Activated CD4-positive, alpha-beta memory T cell treated with anti-CD3 and anti-CD28 coated beads for 36 hours (primary cell): ENCODE measurements at places on chromosomes 3 and 15.

DNA sequence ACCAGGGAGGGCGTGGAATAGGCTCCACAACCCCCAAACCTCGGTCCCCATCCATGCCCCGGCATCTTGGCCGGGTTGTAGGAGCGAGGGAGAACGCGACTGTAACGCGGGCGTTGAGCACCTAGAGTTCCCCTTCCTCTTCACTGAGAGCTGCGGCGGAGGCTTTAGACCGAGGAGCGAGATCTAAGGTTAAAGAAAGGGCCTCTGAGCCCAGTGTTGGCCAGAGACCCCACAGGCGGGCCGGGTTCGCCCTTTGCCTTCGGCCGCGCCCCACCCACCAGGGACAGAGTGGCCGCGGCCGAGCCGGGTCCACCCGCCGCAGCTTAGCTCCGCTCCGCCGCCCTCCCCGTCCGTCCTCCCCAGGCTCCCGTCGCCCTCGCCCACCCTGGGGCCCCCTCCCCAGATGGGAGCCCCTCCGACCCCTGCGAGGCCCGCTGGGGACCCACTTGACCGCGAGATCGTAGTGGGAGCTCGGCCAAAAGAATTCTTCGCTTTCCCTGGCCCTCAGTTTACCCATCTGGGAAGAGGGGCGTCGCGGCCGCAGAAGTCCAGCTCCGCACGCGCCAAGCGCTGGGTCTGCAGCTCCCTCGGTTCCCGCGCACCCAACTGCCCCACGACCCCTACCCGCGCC is 425 bp downstream of the ANPEP start:
- H3K4me1 ChIP-seq = peaks cover 4% of the 10 kb centered on the region
- H3K4me3 ChIP-seq = peak overlapping the region; percentile 26
- peaks cover 28% of the 10 kb centered on the region for H3K27me3 ChIP-seq
- no peak overlapping the region for H3K27ac ChIP-seq
- no peak for DNase-seq
- peaks cover 10% of the 10 kb centered on the region for H3K36me3 ChIP-seq

DNA sequence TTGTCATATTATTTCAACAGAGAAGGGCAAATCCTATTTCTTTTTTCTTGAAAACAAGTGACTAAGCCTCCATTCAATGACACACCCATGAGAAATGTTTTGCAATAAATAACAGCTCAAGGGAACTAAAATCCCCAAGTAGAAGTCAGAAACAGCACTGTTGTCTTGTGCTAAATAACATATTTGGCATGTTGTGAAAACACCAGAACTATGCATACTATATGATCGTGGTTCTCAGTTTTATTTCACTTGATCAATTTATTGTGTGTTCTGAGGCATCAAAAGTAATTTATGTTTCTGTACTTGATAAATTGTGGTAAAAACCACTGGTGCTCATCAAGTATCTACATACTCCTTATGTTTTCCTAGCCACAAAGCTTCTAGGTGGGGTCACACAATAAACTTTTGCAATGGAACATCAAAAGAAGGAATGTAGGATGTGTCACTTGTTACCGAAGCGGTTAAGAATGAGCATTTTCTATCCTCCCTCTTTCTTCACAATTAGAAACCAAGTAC is 691.7 kb upstream of the CBLB start:
- DNase-seq = no peak
- H3K4me1 ChIP-seq = peaks cover 4% of the 10 kb centered on the region
- no peak overlapping the region for H3K4me3 ChIP-seq
- no peaks in the 10 kb centered on the region for H3K36me3 ChIP-seq
- H3K27ac ChIP-seq = no peak overlapping the region
- no peaks in the 10 kb centered on the region for H3K27me3 ChIP-seq

GRCh38 chr15:91816942-91817341 is 36.6 kb upstream of the SLCO3A1 start:
- H3K36me3 ChIP-seq = peaks cover 4% of the 10 kb centered on the region
- H3K4me1 ChIP-seq = no peaks in the 10 kb centered on the region
- no peak overlapping the region for H3K4me3 ChIP-seq

DNA sequence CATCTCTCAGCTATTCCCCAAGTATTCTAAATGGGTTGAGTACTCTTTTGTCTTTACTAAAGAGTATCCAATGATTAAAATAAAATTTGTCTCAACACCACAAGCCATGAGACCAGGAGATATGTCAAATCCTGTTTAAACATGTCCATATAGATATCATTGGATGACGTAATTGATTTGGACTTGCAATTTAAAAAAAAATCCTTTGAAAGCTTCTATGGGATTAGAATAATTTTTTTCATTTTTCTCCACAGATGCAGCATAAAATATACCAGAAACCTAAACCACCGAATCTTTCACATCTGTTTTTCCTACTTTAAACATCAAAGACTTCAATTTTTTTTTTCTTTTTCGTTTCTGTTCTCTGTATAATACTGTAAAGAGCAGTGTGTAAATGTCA is 1022.3 kb downstream of the EPHA3 start:
- H3K4me3 ChIP-seq = no peak overlapping the region
- no peaks in the 10 kb centered on the region for H3K27me3 ChIP-seq
- H3K36me3 ChIP-seq = no peaks in the 10 kb centered on the region
- H3K27ac ChIP-seq = no peak overlapping the region

GRCh38 chr3:69458803-69459365 is 73.0 kb upstream of the FRMD4B start:
- no peaks in the 10 kb centered on the region for H3K4me1 ChIP-seq
- no peaks in the 10 kb centered on the region for H3K36me3 ChIP-seq
- H3K27ac ChIP-seq = no peak overlapping the region
- H3K4me3 ChIP-seq = no peak overlapping the region

DNA sequence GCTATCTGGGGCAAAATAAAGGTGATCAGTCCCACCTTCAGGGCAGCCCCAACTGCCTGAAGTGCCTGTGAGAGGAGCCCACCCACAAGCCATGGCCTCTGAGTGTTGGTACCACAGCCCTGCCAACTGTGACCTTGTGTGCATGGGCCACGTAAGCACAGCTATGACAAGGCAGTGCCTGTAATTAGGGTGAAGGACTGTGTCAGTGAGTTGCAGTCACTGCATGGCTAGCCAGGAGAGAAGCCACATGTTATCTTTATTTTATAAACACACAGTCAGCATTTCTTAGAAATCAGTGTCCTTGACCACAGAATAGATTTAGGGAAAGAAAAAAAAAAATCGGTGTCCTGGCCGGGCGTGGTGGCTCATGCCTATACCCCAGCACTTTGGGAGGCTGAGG is 24.8 kb downstream of the EXOSC7 start:
- H3K27ac ChIP-seq = no peak overlapping the region
- no peaks in the 10 kb centered on the region for H3K27me3 ChIP-seq
- H3K36me3 ChIP-seq = peaks cover 63% of the 10 kb centered on the region
- no peak overlapping the region for H3K4me3 ChIP-seq
- H3K4me1 ChIP-seq = peaks cover 29% of the 10 kb centered on the region

GRCh38 chr3:57981483-57982087 is 26.6 kb upstream of the FLNB start:
- no peaks in the 10 kb centered on the region for H3K36me3 ChIP-seq
- H3K27me3 ChIP-seq = no peaks in the 10 kb centered on the region
- no peak for DNase-seq
- peaks cover 20% of the 10 kb centered on the region for H3K4me1 ChIP-seq

- no peaks in the 10 kb centered on the region for H3K27me3 ChIP-seq
- H3K4me3 ChIP-seq = peak within 1 kb of the TSS; percentile 80
- H3K4me1 ChIP-seq = peaks cover 50% of the 10 kb centered on the region
- peaks cover 5% of the 10 kb centered on the region for H3K36me3 ChIP-seq
- H3K27ac ChIP-seq = peak within 1 kb of the TSS; percentile 77
Observed at GRCh38 chr3:48504051-48504946, at the start of gene SHISA5. Gene SHISA5 (minus strand): TSS chr3:48504174. CDS start chr3:48504094, 80 bp downstream.

DNA sequence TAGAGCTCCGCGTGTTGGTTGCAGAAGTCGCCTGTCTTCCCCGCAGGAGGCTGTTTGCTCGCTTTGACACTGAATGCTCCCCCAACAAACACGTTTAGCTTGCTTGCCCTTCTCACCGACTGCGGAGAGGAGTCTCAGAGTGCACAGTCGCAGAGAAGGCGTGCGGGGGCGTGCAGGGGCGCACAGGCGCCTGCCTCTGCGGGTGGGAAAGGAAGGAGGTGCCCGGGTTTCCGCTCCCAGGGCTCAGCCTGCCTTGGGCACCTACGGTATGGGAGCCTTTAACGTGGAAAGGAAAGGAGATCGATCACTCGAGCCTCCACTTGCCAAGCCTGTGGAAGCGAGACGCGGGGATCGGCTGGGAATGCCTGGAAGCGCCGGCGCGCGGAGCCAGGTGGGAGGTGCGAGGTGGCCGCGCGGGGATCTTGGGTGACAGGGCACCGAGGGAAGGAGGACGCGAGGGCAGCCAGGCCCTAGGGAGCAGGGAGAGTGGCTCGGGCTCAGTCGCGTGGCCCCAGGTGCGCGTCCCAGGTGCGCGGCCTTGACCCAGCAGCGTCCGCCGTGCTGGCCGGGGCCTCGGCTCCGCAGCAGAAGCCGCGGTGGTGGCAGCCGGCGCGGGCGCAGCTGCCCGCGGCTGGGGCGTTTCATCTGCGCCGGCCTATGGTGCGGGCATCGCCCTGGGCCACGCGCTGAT is at the start of gene FAN1:
Gene FAN1, plus strand, starts transcription at position 419 of the 691 bp plus-strand sequence. CDS start 749 bp downstream, outside the sequence.
- peaks cover 23% of the 10 kb centered on the region for H3K4me1 ChIP-seq
- peaks cover 18% of the 10 kb centered on the region for H3K36me3 ChIP-seq
- peak within 1 kb of the TSS; percentile 90 for H3K4me3 ChIP-seq
- H3K27me3 ChIP-seq = peaks cover 5% of the 10 kb centered on the region
- H3K27ac ChIP-seq = peak within 1 kb of the TSS; percentile 56
- peak; percentile 89 for DNase-seq

DNA sequence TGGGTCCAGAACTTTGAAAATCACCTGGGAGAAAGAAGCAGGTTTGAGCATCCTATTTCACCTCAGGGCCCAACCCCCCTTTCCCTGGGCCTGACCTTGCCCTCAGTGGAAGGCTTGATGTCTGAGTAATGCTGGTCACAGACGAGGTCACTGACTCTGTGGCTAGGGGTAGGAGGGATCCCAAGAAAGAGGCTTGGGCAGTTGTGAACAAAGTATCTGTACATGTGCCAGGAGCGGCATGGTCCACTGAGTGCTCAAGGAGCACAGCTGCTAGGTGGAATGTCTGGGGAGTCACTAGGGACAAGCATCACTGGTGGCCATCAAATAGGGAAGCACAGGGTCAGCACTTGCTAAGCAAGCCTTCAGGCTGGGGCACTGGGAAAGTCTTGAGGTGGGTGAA is 7.3 kb downstream of the CCDC71 start:
- no peak overlapping the region for H3K27ac ChIP-seq
- no peaks in the 10 kb centered on the region for H3K27me3 ChIP-seq
- peaks cover 7% of the 10 kb centered on the region for H3K36me3 ChIP-seq

- H3K27me3 ChIP-seq = no peaks in the 10 kb centered on the region
- H3K27ac ChIP-seq = peak overlapping the region; percentile 97
- no peak for DNase-seq
- H3K4me1 ChIP-seq = peaks cover 99% of the 10 kb centered on the region
Observed at GRCh38 chr15:31366169-31366734, 39.6 kb downstream of the KLF13 start.

DNA sequence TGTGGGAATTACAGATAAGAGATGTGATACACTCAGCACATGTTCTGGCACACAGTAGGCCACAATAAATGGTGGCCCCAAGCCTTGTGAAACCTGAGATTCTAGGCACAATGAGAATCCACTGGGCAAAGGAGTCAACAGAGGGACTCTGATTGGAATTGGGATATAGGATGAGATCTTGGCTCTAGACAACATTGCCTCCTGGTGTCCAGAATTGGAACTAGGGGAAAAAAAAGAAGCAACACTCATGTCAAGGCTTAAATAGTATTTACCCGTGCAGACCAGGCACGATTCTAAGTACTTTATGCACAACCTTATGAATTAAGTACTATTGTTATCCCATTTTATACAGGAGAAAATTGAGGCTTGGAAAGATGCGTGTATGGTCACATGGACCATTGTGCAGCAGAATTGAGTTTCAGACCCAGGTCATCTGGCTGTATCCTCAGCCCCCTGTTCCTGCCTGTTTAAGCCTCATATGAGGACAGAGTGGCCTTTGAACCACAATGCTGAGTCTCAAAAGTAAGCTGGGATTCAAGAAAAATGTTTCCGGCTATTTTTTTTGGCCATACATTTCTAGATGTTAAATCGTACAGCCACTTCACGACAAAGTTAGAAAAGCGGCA is 124.8 kb downstream of the SV2B start:
- H3K27me3 ChIP-seq = peaks cover 21% of the 10 kb centered on the region
- DNase-seq = no peak
- H3K4me3 ChIP-seq = no peak overlapping the region
- no peaks in the 10 kb centered on the region for H3K4me1 ChIP-seq

DNA sequence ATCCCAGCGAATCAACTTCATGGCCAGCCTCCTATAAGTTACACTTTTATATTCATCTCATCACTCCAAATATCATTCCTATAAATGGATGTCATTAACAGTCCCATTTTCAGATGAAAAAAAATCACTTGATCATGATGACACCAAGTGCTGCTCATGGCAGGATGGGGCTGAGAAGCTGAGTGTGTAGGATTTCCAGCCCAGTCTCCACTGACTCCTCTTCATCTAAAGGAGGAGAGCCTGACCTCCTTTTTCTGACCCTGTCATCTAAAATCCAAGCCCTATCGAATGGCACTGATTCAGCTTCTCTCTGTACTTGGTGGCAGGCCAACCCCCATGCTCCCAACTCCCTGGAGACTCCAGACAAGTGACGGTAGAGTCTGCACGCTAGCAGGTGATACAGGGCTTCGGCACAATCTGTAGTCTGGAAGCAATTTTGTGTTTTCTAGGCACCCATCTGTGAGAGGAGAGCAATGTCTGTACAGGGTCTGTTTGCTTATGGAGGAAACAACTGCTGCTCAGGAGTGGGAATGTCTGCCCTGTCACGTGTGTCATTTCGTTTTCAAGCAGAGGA is 103.2 kb downstream of the EPHB1 start:
- H3K27ac ChIP-seq = no peak overlapping the region
- H3K4me3 ChIP-seq = no peak overlapping the region
- H3K36me3 ChIP-seq = no peaks in the 10 kb centered on the region

GRCh38 chr3:190862209-190863118 is at the start of gene GMNC:
Gene GMNC (minus strand): TSS chr3:190862694. CDS start chr3:190862615, 79 bp downstream.
- DNase-seq = peak; percentile 57
- H3K27ac ChIP-seq = no peak within 1 kb of the TSS
- no peaks in the 10 kb centered on the region for H3K36me3 ChIP-seq
- H3K27me3 ChIP-seq = peaks cover 31% of the 10 kb centered on the region

- DNase-seq = no peak
- H3K4me1 ChIP-seq = no peaks in the 10 kb centered on the region
- no peak overlapping the region for H3K27ac ChIP-seq
- H3K36me3 ChIP-seq = no peaks in the 10 kb centered on the region
- H3K4me3 ChIP-seq = no peak overlapping the region
Observed at GRCh38 chr15:61307474-61307873, 78.4 kb upstream of the RORA start.

- no peaks in the 10 kb centered on the region for H3K4me1 ChIP-seq
- H3K27me3 ChIP-seq = no peaks in the 10 kb centered on the region
- no peak overlapping the region for H3K27ac ChIP-seq
- no peaks in the 10 kb centered on the region for H3K36me3 ChIP-seq
- H3K4me3 ChIP-seq = no peak overlapping the region
Observed at GRCh38 chr3:159830523-159831154, 158.0 kb upstream of the IL12A start.

DNA sequence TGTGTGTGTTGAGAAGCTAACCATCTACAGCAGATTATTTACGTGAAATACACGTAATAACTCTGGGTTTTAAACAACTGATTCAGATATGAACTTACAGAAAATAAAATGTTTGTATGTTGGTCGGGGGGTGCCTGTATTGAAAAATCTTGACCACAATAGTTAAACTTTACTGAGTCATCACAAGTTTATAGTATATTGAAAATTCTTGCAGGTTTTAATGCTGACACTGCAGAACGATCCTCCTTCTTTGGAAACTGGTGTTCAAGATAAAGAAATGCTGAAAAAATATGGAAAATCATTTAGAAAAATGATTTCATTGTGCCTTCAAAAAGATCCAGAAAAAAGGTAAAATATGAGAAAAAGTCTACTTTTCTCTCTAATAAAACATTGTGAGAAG is 41.3 kb upstream of the SLC22A13 start:
- no peak overlapping the region for H3K27ac ChIP-seq
- H3K4me1 ChIP-seq = peaks cover 23% of the 10 kb centered on the region
- peaks cover 39% of the 10 kb centered on the region for H3K36me3 ChIP-seq
